ENCODE measurements at places on chromosomes 13 and 19. TPM values are rescaled to one million over a fixed set of nuclear protein-coding genes. Genes with fewer than 3 reads are reported as not detected.

TNNI3 gene
- total RNA-seq: not detected

DNA sequence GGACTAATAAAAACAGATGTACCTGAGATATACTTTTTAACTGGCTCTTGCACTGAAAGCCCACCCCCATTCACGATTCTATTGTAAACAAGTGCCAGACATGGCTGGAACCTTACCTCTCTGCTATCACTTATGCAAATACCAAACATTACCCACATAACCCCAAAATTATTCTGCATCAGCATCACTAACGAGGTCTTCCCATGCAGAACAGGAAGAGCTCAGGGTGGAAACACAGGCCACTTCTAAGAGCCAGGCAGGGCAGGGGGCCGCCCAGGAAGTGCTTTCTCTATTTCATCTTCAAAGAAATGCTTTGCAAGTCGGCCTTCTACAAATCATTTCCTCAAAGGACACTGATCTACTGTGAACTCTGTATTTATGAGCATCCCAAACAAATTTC, 7.3 kb downstream of the IRS2 start:
- peaks cover 52% of the 10 kb centered on the region for H3K36me3 ChIP-seq
- no peak overlapping the region for H3K27ac ChIP-seq
- H3K27me3 ChIP-seq: no peaks in the 10 kb centered on the region
- H3K4me3 ChIP-seq: no peak overlapping the region
- peak; percentile 69 for DNase-seq
- H3K4me1 ChIP-seq: peaks cover 74% of the 10 kb centered on the region

NXNL1 gene
- not detected for total RNA-seq

- H3K4me1 ChIP-seq: no peaks in the 10 kb centered on the region
- H3K36me3 ChIP-seq: no peaks in the 10 kb centered on the region
- no peak overlapping the region for H3K27ac ChIP-seq
- no peak for DNase-seq
- no peaks in the 10 kb centered on the region for H3K27me3 ChIP-seq
- H3K4me3 ChIP-seq: no peak overlapping the region
Measured at GRCh38 chr13:36074659-36075058, 56.5 kb downstream of the DCLK1 start.

CYP4F11 gene
- not detected for total RNA-seq

POSTN gene
- not detected for total RNA-seq

DNA sequence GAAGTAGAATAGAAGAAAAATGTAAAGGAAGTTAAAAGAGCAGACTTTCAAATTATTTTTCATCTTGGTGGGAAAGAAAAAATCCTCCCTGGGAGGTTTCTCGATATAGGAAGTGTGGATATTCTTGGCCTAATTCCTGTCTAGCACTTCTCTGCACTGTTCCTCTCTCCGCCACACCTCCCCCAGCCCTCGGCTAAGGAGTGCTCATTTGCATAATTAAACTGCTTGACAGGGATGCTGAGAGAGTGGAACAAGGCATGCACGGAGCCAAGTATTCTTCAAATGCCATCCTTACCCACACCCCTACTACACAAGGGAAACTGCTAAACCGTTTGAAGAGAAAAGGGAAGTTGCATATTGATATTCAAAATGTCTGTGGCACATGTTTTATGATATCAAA, 511.0 kb upstream of the HTR2A start:
- peaks cover 15% of the 10 kb centered on the region for H3K4me1 ChIP-seq
- no peaks in the 10 kb centered on the region for H3K27me3 ChIP-seq
- DNase-seq: no peak
- no peak overlapping the region for H3K27ac ChIP-seq
- no peak overlapping the region for H3K4me3 ChIP-seq

GRCh38 chr13:95706356-95706755, 29.4 kb downstream of the DNAJC3 start:
- H3K4me1 ChIP-seq: no peaks in the 10 kb centered on the region
- H3K36me3 ChIP-seq: peaks cover 17% of the 10 kb centered on the region
- no peak overlapping the region for H3K4me3 ChIP-seq
- DNase-seq: no peak

DNA sequence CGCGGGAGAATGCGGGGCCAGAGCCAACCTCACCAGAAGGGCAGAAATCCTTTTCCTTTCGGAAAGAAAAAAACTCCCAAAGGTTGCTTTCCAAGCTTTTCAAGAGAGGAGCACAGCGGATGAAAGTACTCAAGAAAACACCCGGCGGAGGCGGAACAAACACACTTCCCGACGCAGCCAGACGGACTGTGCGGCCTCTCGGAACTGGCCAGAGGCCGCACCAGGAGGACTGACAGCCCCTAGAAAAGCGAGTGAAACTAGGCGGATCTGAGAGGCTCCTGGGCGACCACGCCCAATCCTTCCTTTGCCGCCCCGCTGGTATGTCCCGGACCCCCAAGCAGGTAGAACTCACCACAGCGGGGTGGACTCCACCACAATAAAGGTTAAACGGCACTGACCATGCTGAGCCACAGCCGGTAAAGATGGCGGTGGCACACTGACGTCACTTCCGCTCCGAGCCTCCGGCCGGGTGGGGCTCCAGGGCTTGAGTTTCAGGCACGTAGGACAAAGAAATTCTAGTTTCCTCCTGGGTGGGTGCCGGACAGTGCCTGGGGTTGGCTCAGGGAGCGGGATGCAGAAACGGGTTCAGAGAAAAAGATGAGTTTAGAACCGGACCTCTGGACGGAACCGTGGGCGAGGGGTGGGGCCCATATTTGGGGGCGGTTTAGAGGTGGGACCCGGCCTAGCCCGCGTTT, at the start of gene ZNF562:
Gene ZNF562 (minus strand): TSS at position 438 of the 695 bp plus-strand sequence. CDS start 14,356 bp downstream, outside the sequence.
- no peaks in the 10 kb centered on the region for H3K27me3 ChIP-seq
- H3K4me3 ChIP-seq: peak within 1 kb of the TSS; percentile 75
- H3K4me1 ChIP-seq: 0 out of 2 replicates have a peak, but pooled peaks cover 6% of the 10 kb centered on the region
- peaks cover 18% of the 10 kb centered on the region for H3K36me3 ChIP-seq
- peak within 1 kb of the TSS; percentile 83 for H3K27ac ChIP-seq

- H3K36me3 ChIP-seq: peaks cover 56% of the 10 kb centered on the region
- DNase-seq: no peak
- H3K27me3 ChIP-seq: no peaks in the 10 kb centered on the region
- H3K4me3 ChIP-seq: no peak overlapping the region
- no peak overlapping the region for H3K27ac ChIP-seq
Measured at GRCh38 chr19:5635427-5635826, 12.5 kb downstream of the SAFB start.

GRCh38 chr13:51922771-51923480, 61.2 kb downstream of the CCDC70 start:
- H3K27me3 ChIP-seq: no peaks in the 10 kb centered on the region
- no peaks in the 10 kb centered on the region for H3K4me1 ChIP-seq
- no peak for DNase-seq
- no peaks in the 10 kb centered on the region for H3K36me3 ChIP-seq
- H3K27ac ChIP-seq: no peak overlapping the region

DNA sequence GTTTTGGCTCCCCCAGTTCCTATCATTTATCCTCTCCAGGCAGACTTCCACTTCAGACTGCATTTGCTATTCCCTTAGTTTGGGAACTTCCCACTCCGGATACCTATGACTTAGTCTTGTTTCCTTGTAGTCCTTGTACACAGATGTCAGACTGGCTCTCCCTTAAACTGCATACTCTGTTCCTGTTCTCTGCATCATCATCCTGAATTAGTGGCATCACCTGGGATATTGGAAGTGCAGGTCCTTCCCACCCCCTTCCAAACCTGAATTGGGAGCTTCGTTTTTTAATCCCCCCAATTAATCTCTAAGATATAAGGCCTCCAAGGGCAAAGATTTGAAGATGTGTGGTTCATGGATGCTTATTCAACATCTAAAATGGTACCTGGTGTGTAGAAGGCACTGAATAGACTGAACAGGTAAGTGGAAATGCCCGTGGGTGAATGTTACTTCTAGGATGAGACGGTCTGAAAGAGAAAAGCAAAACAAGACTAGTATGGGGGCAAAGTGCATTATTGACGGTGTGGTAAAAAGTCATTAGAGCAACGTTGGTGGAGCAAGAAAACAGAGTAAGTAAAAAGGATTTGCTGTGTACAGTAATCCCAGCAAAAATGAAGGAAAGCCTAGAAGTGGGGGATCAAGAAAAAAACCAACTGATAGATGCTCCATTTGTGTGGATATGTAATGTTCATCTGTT, 9.6 kb downstream of the MIR17HG start:
- H3K27ac ChIP-seq: no peak overlapping the region
- H3K4me3 ChIP-seq: no peak overlapping the region
- no peaks in the 10 kb centered on the region for H3K4me1 ChIP-seq

- H3K4me3 ChIP-seq: no peak overlapping the region
- H3K4me1 ChIP-seq: no peaks in the 10 kb centered on the region
- no peak for DNase-seq
Measured at GRCh38 chr13:78376033-78376432, 227.3 kb downstream of the POU4F1 start.

DNA sequence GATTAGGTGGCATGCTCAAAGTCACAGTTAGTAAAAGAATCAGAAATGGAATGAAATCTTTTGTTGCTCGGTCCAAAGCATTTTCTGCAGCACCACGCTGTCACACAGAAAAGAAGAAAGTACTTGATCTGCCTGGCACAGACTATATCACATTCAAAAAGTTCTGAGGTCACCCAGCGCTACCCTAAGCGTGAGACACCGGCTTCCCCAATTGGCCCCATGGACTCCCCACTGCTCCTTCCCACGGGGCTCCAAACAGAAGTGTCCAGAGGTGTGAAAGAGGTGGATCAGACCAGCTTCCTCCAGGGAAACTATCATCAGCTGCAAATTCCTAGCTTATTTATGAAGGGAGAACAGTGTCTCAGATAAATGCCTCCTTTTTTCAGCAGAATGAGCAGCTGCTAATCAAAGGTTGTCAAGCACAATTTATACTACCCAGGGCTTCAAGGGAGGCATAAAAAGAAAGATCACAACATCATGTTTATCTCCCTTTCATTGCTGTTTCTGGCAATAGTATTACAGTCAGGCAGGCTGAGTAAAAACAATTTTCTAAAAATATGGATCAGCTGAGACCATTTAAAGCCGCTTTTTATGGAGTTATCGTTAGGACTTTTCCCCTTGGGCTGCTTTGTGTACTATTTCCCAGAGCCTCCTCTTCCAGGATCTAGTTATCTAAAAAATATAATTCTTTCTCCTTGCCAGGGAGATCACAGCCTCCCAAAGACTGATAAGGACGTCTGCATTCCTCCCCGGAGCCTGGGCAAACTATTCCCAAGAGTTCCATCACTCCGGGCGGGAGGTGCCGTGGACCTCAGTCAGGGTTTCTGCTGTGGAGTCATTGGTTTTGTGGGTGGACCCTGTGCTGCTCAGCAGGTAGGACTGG, 208.0 kb downstream of the LHFPL6 start:
- DNase-seq: no peak
- no peaks in the 10 kb centered on the region for H3K36me3 ChIP-seq
- no peak overlapping the region for H3K4me3 ChIP-seq
- H3K27me3 ChIP-seq: no peaks in the 10 kb centered on the region
- no peaks in the 10 kb centered on the region for H3K4me1 ChIP-seq

- H3K27me3 ChIP-seq: no peaks in the 10 kb centered on the region
- H3K27ac ChIP-seq: no peak overlapping the region
- no peak overlapping the region for H3K4me3 ChIP-seq
- no peaks in the 10 kb centered on the region for H3K36me3 ChIP-seq
- DNase-seq: no peak
Measured at GRCh38 chr13:87953381-87953780, 282.2 kb downstream of the SLITRK5 start.

C19orf33 gene
- total RNA-seq: not detected

GRCh38 chr13:19882231-19882630, 18.8 kb upstream of the ZMYM5 start:
- H3K4me3 ChIP-seq: no peak overlapping the region
- peaks cover 4% of the 10 kb centered on the region for H3K4me1 ChIP-seq
- H3K36me3 ChIP-seq: no peaks in the 10 kb centered on the region
- no peak for DNase-seq
- H3K27me3 ChIP-seq: no peaks in the 10 kb centered on the region
- H3K27ac ChIP-seq: no peak overlapping the region

TFPT gene
- total RNA-seq: 48.5 TPM

- no peaks in the 10 kb centered on the region for H3K36me3 ChIP-seq
- H3K4me1 ChIP-seq: peaks cover 14% of the 10 kb centered on the region
- no peaks in the 10 kb centered on the region for H3K27me3 ChIP-seq
- no peak overlapping the region for H3K4me3 ChIP-seq
Measured at GRCh38 chr19:13883516-13884064, 6.7 kb downstream of the NANOS3 start.

GRCh38 chr19:11273989-11274388, 11.7 kb upstream of the DOCK6 start:
- DNase-seq: no peak
- H3K27me3 ChIP-seq: no peaks in the 10 kb centered on the region
- no peaks in the 10 kb centered on the region for H3K36me3 ChIP-seq
- no peak overlapping the region for H3K27ac ChIP-seq

ZNF296 gene
- not detected for total RNA-seq

DNA sequence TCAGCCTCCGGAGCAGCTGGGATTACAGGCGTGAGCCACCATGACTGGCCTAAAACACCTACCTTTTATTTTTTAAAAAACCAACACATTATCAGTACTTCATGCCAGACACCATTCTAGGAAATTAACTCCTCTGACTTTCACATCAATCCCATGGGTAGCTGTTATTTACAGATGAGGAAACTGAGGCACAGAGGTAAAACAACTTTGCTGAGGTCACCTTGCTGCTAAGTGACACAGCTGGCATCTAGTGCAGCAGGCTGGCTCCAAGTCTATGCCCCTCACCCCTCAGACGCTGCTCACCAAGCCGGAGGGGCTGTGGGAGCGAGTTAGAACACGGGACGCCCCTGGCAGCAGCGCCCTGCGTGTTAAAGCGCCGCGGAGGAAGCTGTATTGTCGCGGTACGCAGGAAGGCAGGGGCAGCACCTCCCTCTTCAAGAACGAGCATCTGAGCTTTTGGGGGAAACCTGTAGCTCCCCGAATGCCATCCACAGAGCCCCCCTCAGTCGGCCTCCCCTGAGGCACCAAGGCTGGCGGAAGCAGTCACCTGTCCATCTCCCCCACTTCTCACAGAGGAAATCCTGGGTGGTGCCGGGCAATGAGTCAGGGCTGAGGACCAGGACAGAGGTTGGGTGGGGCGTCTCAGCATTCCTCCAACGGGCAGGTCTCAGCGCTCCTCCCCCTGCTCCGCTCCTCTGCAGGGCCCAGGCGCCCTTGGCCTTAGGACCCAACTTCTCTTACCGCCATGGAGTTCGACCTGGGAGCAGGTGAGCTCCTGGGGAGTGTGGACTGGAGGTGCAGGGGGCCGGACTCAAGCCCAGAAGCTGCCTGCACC, at the start of gene C19orf33:
Gene C19orf33 (plus strand): TSS at position 735 of the 835 bp plus-strand sequence. CDS start 11 bp downstream, at position 746.
- H3K36me3 ChIP-seq: peaks cover 25% of the 10 kb centered on the region
- no peak for DNase-seq
- H3K4me1 ChIP-seq: peaks cover 26% of the 10 kb centered on the region
- H3K27me3 ChIP-seq: no peaks in the 10 kb centered on the region

GRCh38 chr13:110294146-110294545, 12.8 kb downstream of the COL4A1 start:
- peak; percentile 28 for DNase-seq
- H3K27ac ChIP-seq: no peak overlapping the region
- H3K4me3 ChIP-seq: no peak overlapping the region
- H3K36me3 ChIP-seq: peaks cover 10% of the 10 kb centered on the region

Measured in SJSA1 (cell line).